SW480 (cell line): ENCODE measurements at places on chromosomes 1 and 21.

DNA sequence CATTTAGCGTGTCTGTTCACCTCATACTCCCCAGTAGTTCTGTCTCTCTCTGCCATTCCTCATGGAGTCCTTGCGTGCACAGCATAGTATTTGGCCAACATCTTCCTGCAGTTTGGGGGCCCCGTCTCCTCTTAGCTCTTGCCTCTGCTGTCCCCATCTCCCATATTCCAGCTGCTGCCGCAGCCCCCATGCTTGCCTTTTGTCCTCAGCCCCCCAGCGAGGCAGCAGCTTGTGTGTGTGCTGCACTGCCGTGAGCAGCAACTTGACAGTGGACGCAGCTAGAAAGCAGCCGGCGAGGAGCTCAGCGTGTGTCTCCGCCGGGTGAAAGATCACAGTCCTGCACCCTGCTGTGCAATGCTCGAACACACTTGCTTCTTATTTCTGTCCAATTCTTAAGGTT is 164.2 kb upstream of the COL6A1 start:
- DNase-seq, result no peak

DNA sequence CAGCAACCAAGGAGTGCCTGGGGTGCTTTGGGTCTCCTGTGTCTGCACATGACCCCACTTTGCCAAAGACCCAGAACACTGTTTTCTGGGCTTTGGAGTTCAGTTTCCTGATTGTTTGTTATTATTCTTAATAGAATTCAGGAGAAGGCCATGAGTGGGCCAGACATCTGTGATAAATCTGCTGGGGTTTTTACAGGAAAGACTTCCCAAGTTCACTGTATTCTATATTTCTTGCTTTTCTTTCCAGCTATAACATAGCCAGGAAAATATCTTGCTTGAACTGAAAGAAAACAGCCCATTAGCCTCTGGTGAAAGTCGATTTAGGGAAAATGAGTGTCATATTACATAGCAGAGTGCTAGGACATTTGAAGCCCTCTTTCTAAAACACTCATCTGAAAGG is 345.1 kb upstream of the USP24 start:
- no peak for DNase-seq

- DNase-seq, result no peak
These were observed 20.4 kb downstream of the OLFML2B start for GRCh38 chr1:162003061-162003829.

- no peak for DNase-seq
These were observed 12.1 kb upstream of the AIM2 start for GRCh38 chr1:159088546-159089183.

GRCh38 chr1:185328255-185328654 is 11.2 kb upstream of the IVNS1ABP start:
- no peak for DNase-seq

GRCh38 chr1:221069178-221069903 is 190.1 kb downstream of the HLX start:
- no peak for DNase-seq

DNA sequence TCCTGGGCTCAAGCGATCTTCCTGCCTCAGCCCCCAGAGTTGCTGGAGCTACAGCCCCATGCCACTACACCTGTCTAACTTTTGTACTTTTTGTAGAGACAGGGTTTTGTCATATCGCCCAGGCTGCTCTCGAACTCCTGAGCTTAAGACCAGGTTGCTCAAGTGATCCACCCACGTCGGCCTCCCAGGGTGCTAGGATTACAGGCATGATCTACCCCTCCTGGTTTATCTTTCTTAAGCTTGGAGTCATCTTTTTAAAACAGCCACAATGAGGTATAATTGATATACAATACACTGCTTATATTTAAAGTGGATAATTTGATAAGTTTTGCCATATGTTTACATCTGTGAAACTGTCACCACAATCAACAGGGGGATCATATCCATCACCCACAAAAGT is 25.4 kb upstream of the WDR26 start:
- no peak for DNase-seq

DNA sequence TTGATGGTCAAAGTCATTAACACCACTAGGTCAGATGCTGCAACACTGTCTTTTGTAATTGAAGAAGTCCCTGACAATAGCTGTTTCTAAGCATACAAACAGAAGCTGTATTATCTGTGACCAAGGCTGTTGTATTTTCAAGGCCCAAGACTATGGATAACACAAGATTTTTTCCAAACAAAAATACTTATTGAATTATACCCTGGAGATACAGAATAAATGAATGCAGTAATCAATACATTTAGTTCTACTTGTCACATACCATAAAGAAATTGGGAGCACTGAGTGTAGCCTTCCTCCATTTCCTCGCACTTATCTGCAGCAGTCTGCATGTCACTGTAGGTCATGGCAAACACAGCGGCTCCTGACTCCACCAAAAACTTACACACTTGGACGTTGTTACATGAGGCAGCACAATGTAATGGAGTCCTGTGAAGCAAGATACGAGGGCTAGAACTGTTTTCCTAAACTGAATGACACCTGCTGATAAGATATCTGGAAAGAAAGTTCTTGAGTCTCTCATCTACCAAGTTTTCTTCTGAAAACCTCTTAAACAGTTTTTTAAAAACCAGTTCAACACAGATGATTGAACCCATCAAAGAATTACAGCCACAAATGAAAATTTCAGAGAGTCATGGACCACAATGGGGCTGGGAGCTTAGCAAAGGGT is 56.9 kb downstream of the TP53BP2 start:
- no peak for DNase-seq

DNA sequence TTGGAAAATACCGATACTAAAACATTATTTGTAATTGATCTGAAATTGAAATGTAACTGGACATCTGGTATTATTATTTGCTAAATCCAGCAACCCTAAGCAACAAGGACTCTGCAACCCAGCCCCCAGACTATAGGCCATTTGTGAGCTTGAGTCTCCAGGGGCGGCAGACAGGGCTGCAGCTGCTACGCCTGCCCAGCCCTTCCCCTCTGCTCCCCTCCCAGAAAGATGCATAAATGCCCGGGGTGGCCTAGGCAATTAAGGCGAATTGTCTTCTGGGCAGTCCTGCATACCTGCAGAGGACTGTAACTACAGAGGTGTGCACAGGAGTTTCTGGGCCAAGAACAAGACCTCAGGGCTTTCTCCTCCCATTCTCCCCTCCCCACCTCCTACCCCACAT is 41.2 kb upstream of the LBR start:
- DNase-seq, result no peak

GRCh38 chr21:27047283-27047657 is 80.4 kb upstream of the ADAMTS5 start:
- DNase-seq, result no peak

- DNase-seq, result no peak
These were observed 451.7 kb downstream of the CAMTA1 start for GRCh38 chr1:7236844-7237515.

DNA sequence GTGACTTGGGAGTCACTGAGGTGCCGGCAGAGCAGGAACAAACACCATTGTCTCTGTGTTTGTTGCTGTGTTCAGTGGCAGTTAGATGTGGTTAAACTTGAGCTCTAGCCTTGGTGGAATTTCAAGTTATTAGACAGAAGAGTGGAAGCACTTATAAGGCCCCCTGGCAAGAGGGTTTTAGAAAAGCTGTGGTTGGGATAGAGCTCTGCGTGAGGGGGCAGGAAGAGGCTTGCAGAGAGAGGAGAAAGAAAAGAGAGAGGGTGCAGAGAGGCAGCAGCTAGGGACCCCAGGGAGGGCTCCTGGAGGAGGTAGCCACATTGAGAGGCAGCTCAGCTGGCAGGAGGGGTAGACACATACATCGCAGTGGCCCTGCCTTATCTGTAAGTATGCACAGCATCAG is 128.2 kb downstream of the GALNT2 start:
- DNase-seq, result no peak

DNA sequence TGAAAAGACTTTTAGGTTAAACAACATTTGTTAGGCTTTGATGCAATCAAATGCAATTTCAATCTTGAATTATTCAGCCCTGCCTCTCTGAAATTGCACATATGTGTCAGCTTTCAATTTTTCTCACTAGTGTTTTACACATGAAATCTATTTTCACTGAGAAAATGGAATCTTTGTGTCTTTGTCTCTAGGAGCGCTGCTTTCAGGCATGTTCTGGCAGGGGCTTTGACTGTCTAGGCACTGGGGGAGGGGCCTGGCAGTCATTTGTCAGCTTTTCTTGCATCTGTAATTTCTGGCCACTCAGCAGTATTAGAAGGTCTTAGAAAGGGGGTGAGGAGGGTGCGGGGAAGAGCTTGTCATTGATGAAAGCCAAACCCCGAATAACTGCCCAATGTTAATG is 264.4 kb downstream of the PTPRC start:
- no peak for DNase-seq

DNA sequence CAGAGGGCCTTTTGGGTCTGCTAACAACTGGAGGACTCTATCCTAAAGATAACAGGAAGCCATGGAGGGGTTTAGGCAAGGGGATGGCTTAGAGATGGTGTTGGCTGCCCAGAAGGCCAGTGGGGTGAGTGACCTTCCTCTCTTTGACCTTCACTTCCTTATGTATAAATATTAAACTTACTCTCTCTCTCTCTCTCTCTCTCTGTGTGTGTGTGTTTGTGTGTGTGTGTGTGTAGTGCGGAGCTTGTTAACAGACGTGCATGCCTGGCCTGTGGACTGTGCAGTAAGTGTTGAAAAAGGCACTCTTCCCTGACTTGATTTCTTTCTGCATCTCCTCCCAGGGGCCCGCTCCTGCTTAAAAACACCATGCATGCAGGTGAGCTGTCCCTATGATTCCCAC is 10.0 kb downstream of the MROH7 start:
- DNase-seq, result no peak

DNA sequence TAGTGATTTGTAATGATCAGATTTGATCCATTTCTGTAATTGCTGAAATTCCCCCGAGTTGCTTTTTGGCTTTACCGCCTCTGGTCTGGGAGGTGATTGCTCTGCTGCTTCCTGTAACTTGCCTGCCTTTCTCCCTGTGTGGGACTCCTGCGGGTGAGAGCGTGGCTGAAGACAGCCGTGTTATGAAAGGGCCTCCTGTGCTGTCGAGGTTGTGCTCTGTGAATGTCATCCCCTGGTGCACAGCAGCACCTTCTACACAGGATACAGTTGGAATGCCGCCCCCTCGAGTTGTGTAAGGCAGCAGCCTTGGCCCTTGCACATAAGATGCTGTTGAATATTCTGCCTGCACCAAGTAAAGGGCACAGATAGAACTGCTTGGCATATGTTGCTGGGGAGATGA is 5.9 kb downstream of the SOD1 start:
- DNase-seq, result no peak

DNA sequence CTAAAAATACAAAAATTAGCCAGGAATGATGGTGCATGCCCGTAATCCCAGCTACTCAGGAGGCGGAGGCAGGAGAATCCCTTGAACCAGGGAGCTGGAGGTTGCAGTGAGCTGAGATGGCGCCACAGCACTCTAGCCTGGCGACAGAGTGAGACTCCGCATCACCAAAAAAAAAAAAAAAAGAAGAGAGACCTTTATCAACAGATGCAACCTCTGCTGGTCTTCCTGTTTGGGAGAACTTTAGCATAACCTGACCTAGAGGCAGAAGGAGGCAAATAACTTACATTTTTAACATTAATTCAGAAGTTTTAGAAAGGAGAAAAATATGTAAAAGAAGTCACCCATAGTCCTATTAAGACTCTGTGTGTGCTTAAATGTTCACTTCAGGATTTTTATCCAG is 32.4 kb downstream of the SLAMF1 start:
- no peak for DNase-seq

- no peak for DNase-seq
These were observed 85.6 kb downstream of the MAN1C1 start for GRCh38 chr1:25702101-25702775.

DNA sequence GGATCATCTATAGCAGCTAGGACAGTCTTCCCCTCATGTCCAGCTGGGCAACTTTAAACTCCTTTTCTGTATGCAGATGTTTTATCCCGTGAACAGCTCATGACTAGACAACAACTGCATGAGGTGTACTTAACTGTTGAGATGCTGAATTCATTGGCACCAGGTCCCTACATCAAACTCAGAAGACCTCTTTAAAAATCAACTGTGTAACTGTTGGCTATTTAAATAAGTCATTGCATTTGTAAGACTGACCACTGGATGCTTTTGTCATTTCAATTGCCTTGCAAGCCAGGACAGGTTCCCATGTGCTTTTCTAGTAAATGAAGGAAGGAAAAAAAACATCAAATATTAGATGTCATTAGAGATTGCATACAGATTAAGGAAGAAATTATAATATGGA is 28.3 kb upstream of the GORAB start:
- no peak for DNase-seq

GRCh38 chr21:37877171-37877570 is 39.1 kb downstream of the KCNJ6 start:
- no peak for DNase-seq

GRCh38 chr1:60541831-60542532 is 468.4 kb upstream of the C1orf87 start:
- no peak for DNase-seq
